Nephron progenitor cell (in vitro differentiated cells): ENCODE measurements at places on chromosomes 3 and 15.

DNA sequence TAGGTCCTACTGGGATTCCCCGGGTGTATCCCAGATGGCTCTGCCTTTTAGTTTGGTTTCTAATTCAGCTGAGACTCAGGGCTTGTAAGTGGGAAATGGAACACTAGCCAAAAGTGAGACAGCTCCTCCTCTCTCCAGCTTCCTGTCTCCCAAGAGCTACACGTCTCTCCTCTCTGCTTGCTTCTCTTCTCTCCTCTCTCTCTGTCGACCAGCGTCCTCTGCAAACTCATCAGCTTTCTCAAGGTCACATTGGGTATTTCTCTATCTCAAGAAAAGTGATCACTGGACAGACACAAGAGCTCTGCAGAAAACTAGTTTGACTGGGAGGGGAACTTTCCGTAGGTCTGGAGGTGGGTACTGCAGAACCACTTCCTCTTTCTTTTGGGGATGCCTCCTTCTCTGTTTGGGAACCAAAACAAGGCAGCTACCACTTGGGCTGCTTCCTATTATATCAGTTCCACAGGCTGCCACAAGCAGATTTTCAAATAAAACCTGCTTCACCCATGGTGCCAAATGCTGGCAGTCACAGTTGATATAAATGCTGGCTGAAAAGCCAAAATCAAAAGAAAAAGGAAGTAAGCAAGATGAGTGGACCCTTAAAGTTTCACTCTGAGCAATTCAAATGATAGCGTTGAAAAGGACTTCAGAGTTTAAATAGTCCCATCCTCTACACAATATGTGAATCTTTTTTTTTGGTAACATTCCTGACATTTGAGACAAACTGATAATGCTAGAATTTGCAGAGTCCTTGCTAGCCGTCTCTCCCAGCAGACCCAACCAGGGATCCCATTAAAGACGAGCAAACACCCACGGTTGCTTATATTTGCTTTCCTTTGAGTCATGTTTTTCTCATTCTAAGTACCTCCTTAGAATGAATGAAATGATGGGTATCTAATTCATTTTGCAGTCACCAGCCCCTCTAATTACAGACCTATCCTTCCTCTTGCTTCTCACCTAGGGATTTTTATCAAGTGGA, 7.2 kb upstream of the DYNC1LI1 start:
- DNase-seq, result no peak

DNA sequence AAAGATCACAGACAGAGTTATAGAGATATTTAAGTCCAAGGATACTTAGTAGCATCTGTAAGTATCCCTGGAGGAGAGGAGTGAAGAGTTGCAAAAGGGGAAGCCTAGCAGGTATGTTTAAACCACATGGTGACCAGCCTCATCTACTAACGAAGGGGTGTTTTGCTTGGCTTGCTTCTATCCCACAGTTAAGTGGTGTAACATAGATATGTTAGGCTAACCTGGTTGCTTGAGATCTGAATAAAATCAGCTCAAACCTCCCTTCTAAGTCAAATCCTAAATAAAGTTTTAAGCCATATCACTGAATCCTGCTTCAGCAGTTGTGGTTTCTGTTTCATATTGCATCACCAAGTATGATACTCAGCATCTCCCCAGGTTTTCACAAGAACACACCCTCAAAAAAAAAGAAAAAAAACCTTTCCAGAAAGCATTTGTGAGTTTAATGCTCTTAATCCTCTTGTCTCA, 880.2 kb downstream of the ROBO1 start:
- DNase-seq, result no peak

- no peak for DNase-seq
Observed at GRCh38 chr3:130621824-130622223, 104.8 kb downstream of the COL6A6 start.

DNA sequence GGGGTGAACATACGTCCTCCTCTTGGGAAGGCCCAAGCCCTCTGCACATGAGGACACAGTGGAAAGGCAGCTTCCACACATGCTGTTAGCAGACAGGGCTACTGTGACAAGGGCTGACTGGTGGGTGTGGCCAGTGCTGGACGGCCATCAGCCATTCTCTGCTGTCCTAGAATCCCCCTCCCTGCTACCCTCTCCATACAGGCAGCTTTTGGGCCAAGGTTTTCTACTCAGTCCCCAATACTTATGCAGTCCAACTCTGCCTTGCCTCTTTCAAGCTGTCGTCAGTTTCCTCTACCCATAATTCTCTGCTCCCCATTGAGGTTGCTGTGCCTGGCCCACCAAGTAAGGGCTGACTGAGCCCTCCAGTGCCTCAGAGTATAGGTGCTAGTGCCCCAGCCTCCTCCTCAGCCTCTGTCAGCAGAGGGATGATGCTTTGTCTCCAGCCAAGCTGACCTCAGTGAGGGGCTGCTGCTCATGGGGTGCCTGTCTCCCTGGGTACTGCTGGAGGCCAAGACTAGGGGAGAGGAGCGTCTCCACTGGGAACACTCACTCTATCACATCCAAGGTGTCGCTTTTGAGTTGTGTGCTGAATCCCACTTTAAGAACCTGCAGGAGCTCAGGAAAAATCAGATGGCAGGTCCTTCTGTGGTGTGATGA, 2.8 kb downstream of the LOXL1 start:
- DNase-seq, result no peak

GRCh38 chr3:159928071-159928491, 60.6 kb upstream of the IL12A start:
- no peak for DNase-seq

DNA sequence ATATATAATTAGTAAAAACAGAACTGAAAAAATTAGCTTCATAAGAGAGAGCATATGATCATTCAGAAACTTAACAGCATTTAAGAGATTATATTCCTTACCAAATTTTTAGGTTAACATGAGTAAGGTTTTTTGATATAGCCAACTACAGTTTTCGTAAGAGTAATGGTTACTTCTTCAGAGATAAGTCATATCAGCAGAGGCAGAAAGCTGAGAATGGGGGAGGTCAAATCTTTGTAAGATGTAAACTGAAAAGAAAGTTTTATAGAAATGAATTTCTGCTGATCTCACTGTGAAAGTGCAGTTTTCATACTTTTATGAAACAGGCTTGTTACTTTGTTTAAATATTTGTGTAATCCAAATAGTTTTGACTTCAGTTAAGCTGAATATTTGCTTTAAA, 193.3 kb downstream of the ZBTB20 start:
- no peak for DNase-seq

- DNase-seq, result no peak
Observed at GRCh38 chr3:120475722-120476377, 25.1 kb upstream of the FSTL1 start.

DNA sequence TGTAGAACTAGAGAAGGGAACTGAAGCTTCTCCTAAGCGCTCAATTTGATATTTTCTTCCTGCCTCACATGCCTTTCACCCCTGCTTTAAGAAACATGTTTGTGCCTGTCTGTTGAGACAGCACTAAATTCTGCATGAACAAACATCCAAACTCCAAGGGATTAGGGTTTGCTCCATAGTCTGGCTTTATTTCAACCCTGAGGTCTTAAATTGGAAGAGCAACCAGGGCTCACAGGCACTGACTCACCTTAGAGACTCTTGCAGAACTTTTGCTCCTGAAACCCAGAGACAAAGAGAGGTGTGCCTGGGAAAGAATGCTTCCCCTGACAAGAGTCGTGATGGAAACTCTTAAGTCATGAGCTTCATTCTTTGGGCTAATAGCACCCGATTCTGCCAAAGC, 393.9 kb upstream of the MCTP2 start:
- no peak for DNase-seq

GRCh38 chr3:20197775-20198174, 11.8 kb upstream of the SGO1 start:
- DNase-seq, result no peak

DNA sequence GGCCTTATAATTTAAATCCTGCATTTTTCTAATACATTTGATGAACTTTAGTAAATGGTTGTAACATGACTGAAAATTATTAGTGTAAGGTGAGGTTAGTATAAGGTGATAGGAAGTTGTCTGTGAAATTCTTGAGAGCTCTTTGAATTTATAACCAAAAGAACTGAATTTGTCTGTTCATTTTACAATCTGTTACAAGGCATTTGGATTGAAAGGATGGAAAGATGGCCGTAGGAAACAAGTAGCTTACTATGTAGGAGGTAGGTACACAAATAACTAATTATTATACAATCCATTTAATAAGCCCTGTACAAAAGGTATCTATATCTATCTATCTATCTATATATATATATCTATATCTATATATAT, 6.6 kb downstream of the DIPK2A start:
- DNase-seq, result no peak

- DNase-seq, result no peak
Observed at GRCh38 chr3:197292083-197292646, 6.2 kb downstream of the DLG1 start.

DNA sequence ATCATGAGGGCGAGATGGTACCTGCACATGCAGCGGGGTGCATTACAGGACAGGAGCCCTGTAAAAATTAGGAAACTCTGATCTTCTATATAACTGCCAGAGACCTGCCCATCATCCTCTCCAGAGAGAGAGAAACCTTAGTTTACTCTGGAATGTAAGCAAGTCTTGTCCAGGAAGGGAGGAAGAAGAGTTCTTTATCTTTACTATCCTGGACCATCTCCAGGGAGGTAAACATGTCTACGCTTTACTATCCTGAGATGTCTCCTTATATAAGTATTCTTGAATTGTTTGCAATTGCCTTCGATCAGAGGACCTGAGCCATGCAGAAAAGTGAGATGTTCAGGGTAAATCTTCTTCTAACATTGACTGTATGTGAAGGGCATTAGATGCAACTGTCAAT, 12.7 kb upstream of the HACD2 start:
- no peak for DNase-seq

DNA sequence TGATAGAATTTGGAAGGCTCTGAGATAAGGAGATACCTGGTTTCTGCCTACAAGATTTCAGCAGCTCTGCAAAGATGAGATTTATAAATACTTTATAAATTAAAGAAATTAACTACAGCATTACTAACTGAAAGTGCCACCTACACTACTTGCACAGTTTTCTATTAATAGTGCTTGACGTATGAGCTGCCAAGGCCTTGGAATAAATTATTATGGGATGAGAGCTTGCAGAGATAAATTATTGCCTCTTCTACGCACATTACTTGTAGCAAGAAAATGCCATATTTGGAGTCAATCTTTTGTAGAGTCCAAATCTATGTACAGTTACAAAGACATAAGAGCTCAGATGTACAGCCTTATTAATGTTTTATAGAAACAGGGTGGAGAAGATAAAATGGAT, 89.1 kb downstream of the BCHE start:
- DNase-seq, result no peak

GRCh38 chr3:197516517-197516889, 39.3 kb downstream of the BDH1 start:
- DNase-seq, result no peak

- no peak for DNase-seq
Observed at GRCh38 chr3:160616716-160617115, 51.3 kb upstream of the KPNA4 start.

GRCh38 chr3:181570472-181570871, 141.3 kb upstream of the SOX2 start:
- DNase-seq, result no peak

- peak; percentile 38 for DNase-seq
Observed at GRCh38 chr15:93109336-93110102, 20.5 kb upstream of the RGMA start.

DNA sequence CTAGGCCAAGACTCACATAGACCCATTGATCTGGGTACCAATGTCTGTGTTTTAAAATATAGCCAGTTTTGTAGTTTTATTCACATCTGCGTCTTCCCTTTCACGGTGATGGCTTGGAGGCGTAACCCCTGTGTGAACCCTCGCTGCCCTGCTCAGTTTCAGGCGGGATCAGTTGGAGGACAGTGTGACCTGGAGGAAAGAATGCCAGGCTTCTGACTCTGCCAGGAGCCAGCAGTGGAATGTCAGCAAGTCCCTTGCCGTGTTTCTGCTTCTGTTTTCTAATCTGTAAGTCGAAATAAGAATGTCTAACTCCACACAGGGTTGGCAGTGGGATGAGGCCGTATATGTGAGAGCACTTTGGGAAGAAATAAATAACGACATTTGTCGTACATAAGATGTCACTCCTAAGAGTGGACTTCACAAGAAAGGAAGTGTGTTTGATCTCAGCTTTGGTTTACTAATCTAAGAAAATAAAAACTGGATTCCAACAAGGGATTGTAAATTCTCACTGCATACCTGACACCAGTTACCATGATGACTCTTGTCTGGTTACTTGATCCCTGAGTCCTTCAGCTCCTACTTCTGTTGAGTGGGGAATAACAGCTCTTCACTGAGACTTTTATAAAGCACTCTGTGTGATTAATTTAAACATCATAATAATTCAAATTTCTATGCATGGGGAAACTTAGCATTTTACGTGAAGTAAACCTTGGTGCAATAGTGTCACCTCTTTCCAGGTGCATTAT, 6.3 kb upstream of the CA12 start:
- DNase-seq, result no peak

DNA sequence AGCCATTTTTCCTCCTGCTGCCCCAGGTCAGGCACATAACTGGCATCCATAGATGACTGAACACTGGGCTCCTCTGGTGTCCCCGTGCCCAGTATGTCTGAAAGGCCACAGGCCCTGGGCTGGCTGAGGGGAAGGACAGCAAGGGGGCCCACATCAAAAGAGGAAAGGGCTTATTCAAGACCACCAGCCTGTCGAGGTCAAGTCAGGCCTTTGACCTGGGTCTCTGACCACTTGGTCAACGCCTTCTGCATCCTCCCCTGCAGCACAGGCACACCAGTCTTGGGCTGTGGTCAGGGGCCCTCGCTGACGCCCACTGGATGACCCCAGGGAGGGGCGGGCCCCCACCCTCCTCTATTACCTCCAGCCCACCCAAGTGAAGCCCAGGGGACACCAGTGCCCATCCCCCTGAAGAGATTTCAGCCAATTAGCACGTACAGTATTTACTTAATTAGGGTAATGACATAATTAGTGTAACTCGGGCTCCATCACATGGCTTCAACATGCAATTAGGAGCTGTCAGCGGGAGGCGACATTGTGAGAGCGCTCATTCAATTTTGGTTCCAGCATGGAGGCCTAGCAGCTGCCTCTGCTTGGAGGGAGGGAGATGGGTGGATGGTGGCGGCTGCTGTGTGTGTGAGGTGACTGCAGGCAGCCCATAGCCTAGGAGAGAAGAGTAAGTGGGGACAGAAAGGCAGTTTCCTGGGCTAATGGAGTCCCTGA, 13.5 kb upstream of the DNAH1 start:
- no peak for DNase-seq

- DNase-seq, result no peak
Observed at GRCh38 chr3:21256932-21257331, 494.1 kb downstream of the ZNF385D start.

DNA sequence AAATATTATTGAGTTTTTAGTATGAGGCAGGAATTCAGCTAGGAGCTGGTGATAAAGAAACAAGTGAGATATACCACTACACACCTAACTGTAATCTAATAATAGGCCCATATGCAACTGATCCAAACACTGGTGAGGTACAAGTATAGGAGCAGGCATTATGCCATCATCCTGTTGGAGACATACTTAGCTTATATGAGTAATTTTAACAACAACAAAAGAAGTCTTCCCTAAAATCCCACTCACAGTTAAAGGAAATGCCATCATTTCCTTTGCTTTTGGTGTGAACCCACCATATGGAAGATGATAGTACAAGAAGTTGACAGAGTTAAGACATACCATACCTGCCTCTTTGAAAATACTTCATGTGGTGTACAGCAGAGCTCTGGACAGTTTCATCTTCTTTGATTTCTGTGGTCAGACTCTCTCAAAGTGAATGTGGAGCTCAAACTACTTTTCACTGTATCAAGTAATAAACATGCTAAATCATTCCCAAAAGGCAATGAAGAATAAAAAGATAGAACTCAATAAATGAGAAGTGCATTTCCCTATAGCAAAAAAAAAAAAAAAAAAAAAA, 85.5 kb downstream of the CD200R1L start:
- DNase-seq, result no peak

GRCh38 chr15:60375306-60375705, 22.5 kb downstream of the ANXA2 start:
- DNase-seq, result no peak

- DNase-seq, result no peak
Observed at GRCh38 chr15:46894644-46895043, 822.7 kb upstream of the SEMA6D start.
